Neural progenitor cell (in vitro differentiated cells): ENCODE measurements at places on chromosomes 13 and 19. TPM values are rescaled to one million over a fixed set of nuclear protein-coding genes. Genes with fewer than 3 reads are reported as not detected.

DNA sequence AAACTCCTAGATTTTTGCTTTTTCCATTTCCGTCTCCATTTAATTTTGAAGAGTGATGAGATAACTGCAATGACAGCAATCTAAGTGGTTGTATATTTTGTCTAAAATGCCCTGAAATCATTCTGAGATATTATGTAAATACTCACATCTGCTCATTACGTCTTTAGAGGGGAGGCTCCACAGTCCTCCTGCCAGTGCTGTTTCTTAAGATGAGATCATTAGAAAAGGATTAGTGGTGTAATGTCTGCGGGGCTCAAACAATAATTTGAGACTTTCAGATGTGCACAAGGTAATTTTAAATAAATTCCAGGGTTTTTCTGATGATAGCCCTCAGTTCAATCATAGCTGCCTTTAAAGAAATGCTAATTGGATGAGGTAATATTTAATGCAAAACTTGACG, 437.9 kb downstream of the FOXO1 start:
- H3K4me3 ChIP-seq = no peak overlapping the region
- H3K4me1 ChIP-seq = peaks cover 30% of the 10 kb centered on the region
- no peak overlapping the region for H3K27ac ChIP-seq
- DNase-seq = no peak
- no peaks in the 10 kb centered on the region for H3K27me3 ChIP-seq

DNA sequence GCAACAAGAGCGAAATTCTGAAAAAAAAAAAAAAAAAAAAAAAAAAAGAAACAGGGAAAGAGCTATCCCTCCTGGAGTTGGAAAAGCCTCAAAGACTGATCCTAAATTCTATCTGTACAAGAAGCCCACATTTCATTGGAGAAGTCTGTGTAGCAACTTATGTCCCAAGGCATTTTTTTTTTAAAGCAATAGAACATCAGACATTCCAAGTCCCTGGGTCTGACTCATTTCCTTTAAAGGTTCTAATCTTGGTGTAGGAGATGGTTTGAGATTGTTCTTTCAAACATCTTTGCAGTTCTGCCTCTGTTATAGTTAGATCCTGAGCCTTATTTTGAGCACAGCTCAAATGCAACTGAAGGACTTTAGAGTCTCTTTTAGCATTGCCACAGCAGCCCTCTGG, 706.5 kb upstream of the MIR17HG start:
- H3K4me1 ChIP-seq = no peaks in the 10 kb centered on the region
- H3K27me3 ChIP-seq = no peaks in the 10 kb centered on the region
- H3K27ac ChIP-seq = no peak overlapping the region
- H3K36me3 ChIP-seq = no peaks in the 10 kb centered on the region
- no peak overlapping the region for H3K4me3 ChIP-seq

DNA sequence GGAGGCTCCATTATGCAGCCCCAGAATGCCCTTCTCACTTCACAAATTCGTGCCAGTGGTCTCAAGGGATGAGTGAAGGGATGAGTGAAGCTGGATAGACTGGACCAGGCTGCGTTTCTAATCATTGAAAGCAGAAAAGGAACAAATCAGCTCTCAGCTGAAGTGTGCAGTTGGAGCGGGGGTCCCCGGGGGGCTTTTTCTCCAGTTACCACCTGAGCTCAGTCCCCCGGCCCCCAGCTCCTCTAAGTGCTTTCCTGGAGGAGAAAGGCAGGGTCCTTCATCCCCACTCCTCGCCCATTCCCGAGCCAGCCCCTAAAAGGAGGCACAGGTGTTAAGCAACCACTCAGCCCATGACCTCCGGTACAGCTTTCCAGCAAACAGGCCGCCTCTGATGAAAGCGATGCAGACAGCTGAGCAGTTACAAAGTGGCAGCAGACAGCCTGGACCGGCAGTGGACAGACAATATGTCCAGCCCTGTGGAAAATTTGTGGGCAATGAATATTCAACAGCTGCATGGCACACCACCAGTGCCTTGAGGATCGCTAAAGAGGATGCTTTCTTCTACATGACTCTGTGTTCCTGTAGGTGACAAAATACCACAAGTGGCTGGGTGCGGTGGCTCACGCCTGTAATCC, 110.7 kb upstream of the UBL3 start:
- no peaks in the 10 kb centered on the region for H3K36me3 ChIP-seq
- no peaks in the 10 kb centered on the region for H3K27me3 ChIP-seq
- peaks cover 15% of the 10 kb centered on the region for H3K4me1 ChIP-seq
- no peak overlapping the region for H3K4me3 ChIP-seq
- no peak for DNase-seq

GRCh38 chr13:44373601-44374347, at the start of gene SERP2:
Gene SERP2 (plus strand): TSS chr13:44373824. CDS start chr13:44374026, 202 bp downstream.
- peaks cover 14% of the 10 kb centered on the region for H3K4me1 ChIP-seq
- H3K27ac ChIP-seq = no peak within 1 kb of the TSS
- no peaks in the 10 kb centered on the region for H3K27me3 ChIP-seq
- H3K36me3 ChIP-seq = no peaks in the 10 kb centered on the region
- DNase-seq = peak; percentile 84
- H3K4me3 ChIP-seq = peak within 1 kb of the TSS; percentile 67

The DACT3 gene
- 0.75 and 2.2 TPM in 2 replicates for total RNA-seq

- peaks cover 17% of the 10 kb centered on the region for H3K4me1 ChIP-seq
- H3K36me3 ChIP-seq = peaks cover 5% of the 10 kb centered on the region
- no peak overlapping the region for H3K4me3 ChIP-seq
- DNase-seq = no peak
- no peaks in the 10 kb centered on the region for H3K27me3 ChIP-seq
- H3K27ac ChIP-seq = peak overlapping the region; percentile 42
These were observed 75.4 kb upstream of the NPAS1 start for GRCh38 chr19:46944123-46944748.
